ENCODE measurements at places on chromosomes 3 and 15.

GRCh38 chr3:135918600-135918999, 46.9 kb upstream of the PPP2R3A start:
- no peak for DNase-seq

- no peak for DNase-seq
These were observed at the start of gene GCNT3 for GRCh38 chr15:59611276-59612260. TSS of gene GCNT3 (plus strand) at chr15:59611783. CDS start at chr15:59618239, 6,456 bp downstream.

DNA sequence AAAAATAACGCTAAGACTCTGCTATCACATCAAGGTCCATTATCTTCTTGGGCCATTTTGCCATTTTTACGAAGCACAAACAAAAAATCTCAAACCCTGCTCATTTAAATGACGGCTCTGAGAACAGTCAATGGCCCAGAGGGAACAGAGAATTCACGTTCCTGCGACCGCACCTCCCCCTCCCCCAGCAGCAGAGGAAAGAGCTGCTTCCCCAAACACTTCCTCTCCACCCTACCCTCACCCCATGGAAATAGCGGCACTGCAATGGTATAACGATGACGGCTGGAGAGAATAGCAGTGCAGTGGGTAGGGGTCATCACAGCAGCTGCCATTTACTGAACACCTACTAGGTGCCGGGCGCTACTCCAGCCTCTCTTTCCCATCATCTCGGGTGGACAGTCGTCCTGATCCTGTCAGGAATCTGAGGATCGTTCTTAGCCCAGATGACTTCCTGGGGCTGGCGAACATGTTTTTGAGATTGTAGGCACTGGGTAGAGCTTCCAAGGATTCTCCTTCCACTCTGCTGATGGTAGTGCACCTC, 113.3 kb downstream of the IQSEC1 start:
- DNase-seq, result no peak

DNA sequence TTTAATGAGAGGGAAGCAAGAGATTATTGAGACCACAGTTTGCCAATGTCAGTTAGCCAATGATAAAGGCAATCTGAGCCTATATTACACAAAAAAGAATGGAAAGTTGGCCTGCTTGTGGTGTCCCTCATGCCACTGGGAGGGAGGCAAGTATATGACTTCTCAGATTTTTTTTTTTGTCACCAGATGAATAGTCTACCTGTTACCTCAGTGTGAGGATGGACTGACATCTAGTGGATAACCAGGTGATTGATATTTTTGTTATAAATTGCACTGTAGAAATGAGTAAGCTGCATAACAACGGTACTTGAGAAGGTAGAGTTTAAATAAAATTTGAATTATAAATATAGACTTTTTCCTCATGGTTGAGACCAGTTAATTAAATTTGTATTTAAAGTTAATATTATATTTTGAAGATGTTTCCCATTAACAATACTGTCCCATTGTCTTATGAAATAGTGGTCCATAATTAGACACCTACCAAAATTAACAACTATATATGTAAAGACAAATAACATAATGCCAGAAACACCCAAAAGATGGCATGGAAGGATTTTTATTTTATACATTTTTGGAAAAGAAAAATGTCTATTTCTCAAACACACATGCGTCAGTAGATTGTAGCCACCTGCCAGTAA, 237.8 kb upstream of the GADL1 start:
- DNase-seq, result no peak

GRCh38 chr3:135243616-135244015, 448.6 kb downstream of the EPHB1 start:
- no peak for DNase-seq

All from NCI-H2171 (cell line).